HepG2 (cell line): ENCODE measurements at places on chromosomes 16 and 17. TPM values are rescaled to one million over a fixed set of nuclear protein-coding genes. Genes with fewer than 3 reads are reported as not detected.
A peak's percentile ranks its signal among the peaks of the same experiment; 100 is the strongest.

RTN4RL1 gene
- not detected in 2 replicates for total RNA-seq

- no peaks in the 10 kb centered on the region for H3K36me3 ChIP-seq
- no peaks in the 10 kb centered on the region for H3K4me1 ChIP-seq
- H3K4me3 ChIP-seq: no peak overlapping the region
- H3K27me3 ChIP-seq: no peaks in the 10 kb centered on the region; the same call in 2 of the 3 replicates
- H3K27ac ChIP-seq: no peak overlapping the region
Measured at GRCh38 chr16:23914946-23915530, 79.3 kb downstream of the PRKCB start.

GRCh38 chr16:47625115-47625567 is 164.0 kb downstream of the PHKB start:
- no peak overlapping the region for H3K27ac ChIP-seq
- no peaks in the 10 kb centered on the region for H3K36me3 ChIP-seq
- H3K4me1 ChIP-seq: no peaks in the 10 kb centered on the region
- H3K27me3 ChIP-seq: no peaks in the 10 kb centered on the region

CDK10 gene
- total RNA-seq: 1.2 and 2.5 TPM in 2 replicates

- peaks cover 7% of the 10 kb centered on the region for H3K4me1 ChIP-seq
- no peak overlapping the region for H3K4me3 ChIP-seq
- H3K27ac ChIP-seq: no peak overlapping the region
- DNase-seq: no peak
- no peaks in the 10 kb centered on the region for H3K36me3 ChIP-seq
Measured at GRCh38 chr16:49867796-49868668, 12.1 kb upstream of the ZNF423 start.

- no peak overlapping the region for H3K27ac ChIP-seq
- no peak for DNase-seq
- H3K4me3 ChIP-seq: no peak overlapping the region
- peaks cover 16% of the 10 kb centered on the region; the same call in 2 of the 3 replicates for H3K36me3 ChIP-seq
- H3K4me1 ChIP-seq: peaks cover 12% of the 10 kb centered on the region
Measured at GRCh38 chr17:80872001-80872500, 119.6 kb upstream of the CHMP6 start.

CNGB1 gene
- total RNA-seq: 0.02 and 0.03 TPM in 2 replicates

PDP2 gene
- 15.8 and 38.2 TPM in 2 replicates for total RNA-seq

GRCh38 chr16:31402687-31403086 is 9.6 kb downstream of the ITGAD start:
- no peak overlapping the region for H3K27ac ChIP-seq
- DNase-seq: no peak
- no peaks in the 10 kb centered on the region for H3K36me3 ChIP-seq
- H3K4me3 ChIP-seq: no peak overlapping the region

DNA sequence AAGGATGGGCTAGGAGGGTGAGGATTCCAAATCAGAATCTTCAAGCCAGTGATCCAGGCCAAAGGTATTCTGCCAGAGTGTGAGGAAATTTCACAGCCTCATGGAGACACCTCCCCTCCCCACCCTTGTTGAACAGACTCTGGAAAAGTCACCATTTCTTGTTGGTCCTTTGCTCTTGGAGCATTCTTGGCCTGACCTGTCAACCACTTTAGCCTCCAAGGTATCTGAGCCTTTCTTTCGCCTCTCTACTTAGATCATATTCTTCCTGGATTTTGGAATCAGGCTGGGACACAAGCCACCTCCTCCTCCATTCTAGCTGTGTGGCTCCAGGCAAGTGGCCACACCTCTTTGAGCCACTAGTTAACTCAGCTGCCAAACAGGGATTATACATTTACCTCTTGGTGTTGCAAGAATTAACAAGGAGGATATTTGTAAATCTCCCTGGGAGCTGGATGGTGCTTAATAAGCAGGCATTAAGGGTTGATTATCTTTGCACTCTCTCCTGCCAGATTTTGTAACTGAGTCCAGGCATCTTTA is 193.5 kb downstream of the WWOX start:
- H3K27ac ChIP-seq: peak overlapping the region; percentile 78
- peaks cover 82% of the 10 kb centered on the region for H3K4me1 ChIP-seq
- no peaks in the 10 kb centered on the region for H3K36me3 ChIP-seq
- H3K4me3 ChIP-seq: no peak overlapping the region

TPSB2 gene
- not detected in 2 replicates for total RNA-seq

- H3K36me3 ChIP-seq: peaks cover 11% of the 10 kb centered on the region
- no peaks in the 10 kb centered on the region for H3K27me3 ChIP-seq
- 0 out of 2 replicates have a peak overlapping the region, but pooled peaks have one; percentile 13 for H3K4me3 ChIP-seq
- peak; percentile 70 for DNase-seq
Measured at GRCh38 chr17:77145612-77146245, 5.0 kb downstream of the SEC14L1 start.

SPAG7 gene
- total RNA-seq: 59.0 and 74.8 TPM in 2 replicates

CDK12 gene
- total RNA-seq: 88.6 and 95.9 TPM in 2 replicates
